Stomach (tissue), 19 donors: ENCODE measurements at places on chromosomes 1 and 21. TPM values are rescaled to one million over a fixed set of nuclear protein-coding genes. Genes with fewer than 3 reads are reported as not detected.

The IL19 gene
- not detected for total RNA-seq

The PKNOX1 gene
- 4.9 TPM for total RNA-seq

The TRIM58 gene
- total RNA-seq: not detected

The CYP4A11 gene
- total RNA-seq: not detected

The TCEANC2 gene
- 8.8 TPM for total RNA-seq

The FMOD gene
- total RNA-seq: 54.9 TPM

GRCh38 chr21:42750737-42751530 is 97.5 kb downstream of the PDE9A start:
- DNase-seq: no peak

- peak; percentile 65 for DNase-seq
These were observed 113.8 kb downstream of the UBR4 start for GRCh38 chr1:19096036-19096833.

DNA sequence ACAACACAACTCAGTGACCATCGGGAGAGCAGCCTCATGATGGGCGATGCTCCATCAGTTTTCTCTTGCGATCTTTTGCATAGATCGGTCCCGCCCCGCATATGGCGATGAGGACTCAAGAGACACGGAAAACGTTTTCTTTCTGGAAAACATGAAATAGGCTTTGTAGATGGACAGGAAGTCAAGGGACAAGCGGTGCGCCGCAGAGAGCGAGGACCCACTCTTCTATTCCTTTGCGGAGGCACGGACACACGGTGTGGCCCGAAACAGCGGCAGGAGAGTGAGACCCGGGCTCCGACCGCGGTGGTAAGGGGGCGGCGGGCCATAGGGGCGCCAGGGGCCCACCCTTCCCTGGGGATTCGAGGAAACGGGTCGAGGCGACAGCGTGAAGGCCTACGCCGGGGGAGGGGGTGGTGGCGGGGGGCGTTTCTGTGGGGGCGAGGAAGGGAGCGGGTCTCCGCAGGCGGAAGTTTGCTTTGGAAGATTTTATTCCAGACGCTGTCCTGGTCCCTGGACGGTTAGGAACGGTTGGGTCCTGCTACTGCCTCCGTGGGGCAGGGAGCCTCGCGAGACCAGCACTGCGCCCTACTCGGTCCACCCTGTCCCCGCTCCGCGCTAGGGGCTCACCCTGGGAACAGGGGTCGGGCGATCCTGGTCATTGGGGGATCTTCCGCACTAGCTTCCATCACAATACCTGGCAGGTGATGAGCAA is 796 bp upstream of the TDRKH start:
- DNase-seq: peak; percentile 41

GRCh38 chr1:155309423-155310021 is 856 bp downstream of the FDPS start:
- DNase-seq: peak; percentile 65

DNA sequence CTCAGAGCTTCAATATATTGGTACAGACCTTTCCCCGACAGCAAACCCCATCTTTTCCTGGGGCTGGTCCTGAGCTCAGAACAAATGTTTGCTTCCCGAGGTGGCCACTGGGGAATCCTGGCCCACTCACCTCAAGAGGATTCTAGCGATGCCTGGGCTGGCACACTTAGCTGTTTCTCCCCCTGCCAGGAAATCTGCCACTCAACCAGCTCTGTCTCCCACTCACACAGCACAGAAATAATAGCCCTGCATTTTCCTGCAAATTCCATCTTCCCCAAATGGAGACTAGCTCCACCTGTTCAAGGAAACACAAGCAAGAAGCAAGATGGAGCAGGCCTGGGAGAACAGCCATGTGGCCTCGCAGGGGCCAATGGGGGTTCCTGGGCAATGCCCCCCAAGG is 21.1 kb downstream of the KCNN3 start:
- no peak for DNase-seq

- DNase-seq: no peak
These were observed 8.9 kb downstream of the SLC6A17 start for GRCh38 chr1:110159168-110159567.

GRCh38 chr1:218565377-218565776 is 220.2 kb downstream of the TGFB2 start:
- no peak for DNase-seq

GRCh38 chr1:228011721-228012311 is 5.0 kb downstream of the WNT3A start:
- peak; percentile 15 for DNase-seq

- peak; percentile 35 for DNase-seq
These were observed 19.3 kb upstream of the TBX19 start for GRCh38 chr1:168261390-168261789.

DNA sequence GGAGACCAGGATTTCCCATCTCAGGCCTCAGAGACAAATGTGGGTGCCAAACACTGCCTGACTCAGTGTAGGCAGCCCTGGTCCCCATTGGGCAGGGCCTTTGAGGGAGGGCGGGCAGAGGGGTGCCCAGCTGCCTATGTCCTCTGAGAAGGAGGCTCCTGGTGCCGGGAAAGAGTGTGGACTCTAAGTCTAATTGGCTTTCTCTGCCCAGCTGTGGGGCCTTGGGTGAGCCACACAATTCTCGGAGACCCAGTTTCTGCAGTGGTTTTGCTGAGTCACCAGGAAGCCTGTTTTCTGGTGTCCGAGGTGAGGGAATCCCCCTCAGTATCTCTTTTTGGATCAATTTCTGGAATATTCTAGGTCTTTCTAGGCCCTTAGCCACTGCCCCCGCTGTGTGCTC is 35.3 kb upstream of the ACTL8 start:
- DNase-seq: no peak

DNA sequence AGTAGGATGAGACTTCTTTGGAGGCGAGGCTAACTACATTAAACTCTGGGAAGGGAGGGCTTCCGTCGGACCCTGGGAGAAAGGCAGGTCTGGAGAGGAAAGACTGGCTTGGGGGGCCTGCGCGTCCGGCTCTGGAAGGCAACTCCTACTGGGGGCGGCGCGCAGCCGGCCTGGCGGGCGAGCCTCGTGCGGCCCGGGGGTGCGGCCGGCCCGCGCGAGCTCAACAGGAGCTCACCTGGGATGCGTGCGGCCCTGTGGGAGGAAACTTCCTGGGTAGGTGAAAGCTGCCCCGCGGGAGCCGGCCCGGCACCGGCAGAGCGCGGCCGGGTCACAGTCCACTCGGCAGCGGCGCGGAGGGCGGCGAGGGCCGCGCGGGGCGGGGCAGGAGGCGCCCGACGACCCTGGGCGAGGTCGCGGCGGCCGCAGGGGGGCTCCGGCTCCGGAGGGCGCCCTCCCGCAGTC is 449 bp downstream of the EPS15 start:
- DNase-seq: peak; percentile 76

DNA sequence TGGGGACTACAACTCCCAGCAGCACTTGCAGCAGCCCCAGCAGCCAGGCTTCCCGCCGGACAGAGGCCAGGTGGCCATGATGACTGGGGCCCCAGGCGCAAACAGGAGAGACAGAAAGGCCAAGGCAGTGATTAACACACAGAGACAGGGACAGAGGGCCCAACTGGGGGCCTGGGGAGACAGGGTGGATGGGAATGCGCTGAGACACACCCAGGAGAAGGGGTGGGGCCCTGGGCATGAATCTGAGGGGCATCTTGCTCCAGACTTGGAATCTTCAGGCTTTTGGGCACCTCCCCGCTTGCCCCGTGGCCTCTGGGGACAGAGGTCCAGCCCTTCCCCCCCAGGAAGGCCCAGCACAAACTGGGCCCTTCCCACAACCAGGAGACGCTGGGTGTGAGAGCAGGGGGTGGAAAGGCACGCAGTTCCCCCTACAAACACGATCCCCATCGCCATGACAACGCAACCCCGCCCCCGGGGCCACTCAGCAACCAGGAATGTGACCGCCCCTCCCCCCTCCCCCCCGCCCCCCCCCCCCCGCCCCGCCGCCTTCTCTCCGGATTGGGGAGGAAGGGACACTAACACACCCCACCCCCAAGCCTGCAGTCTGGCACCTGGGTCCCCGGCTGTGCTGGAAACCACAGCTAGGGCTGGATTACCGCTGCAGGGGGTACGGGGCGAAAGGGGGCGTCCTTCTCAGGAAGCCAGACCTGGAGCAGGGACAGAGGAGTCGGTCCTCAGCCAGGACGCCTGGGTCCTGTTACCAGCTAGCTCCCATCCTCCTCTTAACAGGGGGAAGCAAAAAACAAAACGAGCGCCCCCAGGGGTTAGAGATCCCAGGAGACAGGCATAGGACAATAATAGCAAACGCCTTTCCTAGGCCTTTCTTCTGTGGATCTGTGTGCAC is 4.5 kb downstream of the HDGF start:
- peak; percentile 97 for DNase-seq
